Glutamatergic neuron (in vitro differentiated cells): ENCODE measurements at places on chromosomes 5 and 9. TPM values are rescaled to one million over a fixed set of nuclear protein-coding genes. Genes with fewer than 3 reads are reported as not detected.

Gene OR1Q1
- not detected for total RNA-seq

Gene STK32A
- 3.2 TPM for total RNA-seq

DNA sequence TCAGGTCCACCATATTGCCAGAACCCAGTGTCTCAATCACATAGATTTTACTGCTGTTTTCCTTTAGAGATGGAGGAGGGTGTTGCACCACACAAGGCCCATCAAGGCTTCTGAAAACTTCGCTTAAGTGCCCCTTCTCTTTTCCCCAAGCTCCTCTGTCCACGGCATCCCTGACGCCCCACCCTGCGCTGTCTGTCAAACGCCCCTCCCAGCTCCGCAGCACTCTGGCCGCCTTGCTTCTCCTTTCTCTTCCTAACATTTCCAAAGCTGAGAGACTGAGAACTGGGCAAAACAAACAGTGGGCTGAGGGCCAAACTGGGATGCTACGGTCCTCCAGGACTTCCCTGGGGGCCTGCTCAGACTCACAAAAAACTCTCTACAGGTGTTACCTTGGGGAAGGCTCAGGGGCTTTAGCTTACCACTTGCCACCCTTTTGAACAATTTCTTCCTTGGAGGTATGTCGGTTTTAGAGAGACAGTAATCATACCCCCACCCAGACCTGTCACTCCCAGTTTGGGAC, 28.3 kb upstream of the ERGIC1 start:
- DNase-seq, result no peak

- DNase-seq, result no peak
These were observed 620 bp upstream of the VPS13A start for GRCh38 chr9:77176686-77177142.

Gene CORO2A
- total RNA-seq, result 23.9 TPM

DNA sequence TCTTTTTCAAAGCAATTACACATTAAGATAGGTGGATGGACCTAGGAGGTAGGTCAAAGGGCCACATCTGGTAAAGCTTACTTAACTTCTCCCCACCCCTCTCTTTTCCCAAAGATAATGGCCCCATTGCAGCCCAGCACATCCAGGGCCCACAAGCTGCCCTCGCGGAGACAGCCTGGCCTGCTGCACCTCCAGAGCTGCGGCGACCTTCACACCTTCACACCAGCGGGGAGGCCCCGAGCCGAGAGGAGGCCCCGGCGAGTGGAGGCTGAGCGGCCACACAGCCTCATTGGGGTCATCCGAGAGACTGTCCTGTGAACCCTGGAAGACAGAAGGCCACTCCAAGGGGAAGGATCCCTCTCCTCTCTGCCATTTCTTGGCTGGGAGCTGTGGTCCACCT, 66.5 kb downstream of the ENTREP1 start:
- DNase-seq, result no peak

DNA sequence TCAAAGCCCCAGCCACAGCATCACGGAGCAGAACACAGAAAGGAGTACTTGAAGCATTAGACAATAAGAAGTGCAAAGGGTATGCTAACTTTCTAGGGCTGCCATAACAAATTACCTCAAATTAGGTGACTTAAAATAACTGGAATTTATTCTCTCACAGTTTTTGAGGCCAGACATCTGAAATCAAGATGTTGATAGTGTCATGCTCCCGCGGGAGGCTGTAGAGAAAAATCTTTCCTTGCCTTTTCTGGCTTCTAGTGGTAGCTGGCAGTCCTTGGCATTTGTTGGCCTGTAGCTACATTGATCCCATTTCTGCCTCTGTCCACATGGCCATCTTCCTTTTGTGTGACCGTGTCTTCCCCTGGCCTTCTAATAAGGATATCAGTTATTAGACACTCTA, 51.9 kb upstream of the SPDL1 start:
- DNase-seq, result no peak

Gene NOP16
- 18.6 TPM for total RNA-seq

DNA sequence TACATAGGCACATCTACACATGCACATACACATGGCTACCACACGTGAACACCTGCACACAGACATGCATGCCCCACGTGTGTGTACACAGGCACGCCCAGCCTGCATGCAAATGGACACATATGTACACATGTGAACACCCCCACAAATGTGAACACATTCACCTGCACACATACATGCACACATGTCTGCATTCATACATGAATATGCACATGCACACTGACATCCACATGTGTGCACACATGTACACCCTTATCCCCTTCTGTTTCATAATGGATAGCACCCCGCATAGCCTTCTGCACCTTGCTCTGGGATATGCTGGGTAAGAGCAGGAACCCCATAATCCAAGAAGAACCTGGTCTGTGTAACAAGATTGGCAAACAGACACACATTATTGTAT, 66.2 kb downstream of the WNK2 start:
- DNase-seq, result peak; percentile 2

- DNase-seq, result no peak
These were observed 323.5 kb upstream of the PTGER4 start for GRCh38 chr5:40356248-40356647.

Gene MOB3B
- 1.8 TPM for total RNA-seq

DNA sequence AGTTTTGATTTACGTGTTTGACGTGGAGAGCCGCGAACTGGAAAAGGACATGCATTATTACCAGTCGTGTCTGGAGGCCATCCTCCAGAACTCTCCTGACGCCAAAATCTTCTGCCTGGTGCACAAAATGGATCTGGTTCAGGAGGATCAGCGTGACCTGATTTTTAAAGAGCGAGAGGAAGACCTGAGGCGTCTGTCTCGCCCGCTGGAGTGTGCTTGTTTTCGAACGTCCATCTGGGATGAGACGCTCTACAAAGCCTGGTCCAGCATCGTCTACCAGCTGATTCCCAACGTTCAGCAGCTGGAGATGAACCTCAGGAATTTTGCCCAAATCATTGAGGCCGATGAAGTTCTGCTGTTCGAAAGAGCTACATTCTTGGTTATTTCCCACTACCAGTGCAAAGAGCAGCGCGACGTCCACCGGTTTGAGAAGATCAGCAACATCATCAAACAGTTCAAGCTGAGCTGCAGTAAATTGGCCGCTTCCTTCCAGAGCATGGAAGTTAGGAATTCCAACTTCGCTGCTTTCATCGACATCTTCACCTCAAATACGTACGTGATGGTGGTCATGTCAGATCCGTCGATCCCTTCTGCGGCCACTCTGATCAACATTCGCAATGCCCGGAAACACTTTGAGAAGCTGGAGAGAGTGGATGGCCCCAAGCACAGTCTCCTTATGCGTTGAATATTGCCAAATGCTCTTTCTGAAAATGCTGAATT, 850 bp downstream of the RRAGA start:
- DNase-seq, result no peak

DNA sequence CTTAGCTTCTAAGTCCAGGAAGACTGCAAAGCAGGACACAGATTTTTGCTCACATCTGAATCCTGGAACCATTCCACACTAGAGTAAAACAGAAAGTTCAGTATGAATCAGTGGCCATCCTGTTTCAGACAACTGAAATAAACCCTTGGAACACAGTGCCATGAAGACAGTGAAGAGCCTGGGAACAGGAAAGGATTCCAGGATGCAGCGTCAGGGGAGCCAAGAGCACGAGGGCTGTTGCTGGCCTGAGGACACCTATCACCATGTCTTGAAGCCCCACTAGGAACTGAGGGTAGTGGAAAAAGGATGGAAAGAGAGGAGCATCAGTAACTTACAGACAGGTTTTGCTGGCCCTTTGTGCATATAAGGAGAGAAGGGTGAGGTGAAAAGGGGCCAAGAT, 115.3 kb upstream of the FSTL4 start:
- DNase-seq, result no peak

Gene GRM6
- not detected for total RNA-seq

- no peak for DNase-seq
These were observed 301.4 kb upstream of the ZNF608 start for GRCh38 chr5:125047871-125048270.

Gene PCDHB13
- total RNA-seq, result 12.7 TPM

GRCh38 chr9:5286262-5286661, 18.3 kb downstream of the RLN2 start:
- no peak for DNase-seq

DNA sequence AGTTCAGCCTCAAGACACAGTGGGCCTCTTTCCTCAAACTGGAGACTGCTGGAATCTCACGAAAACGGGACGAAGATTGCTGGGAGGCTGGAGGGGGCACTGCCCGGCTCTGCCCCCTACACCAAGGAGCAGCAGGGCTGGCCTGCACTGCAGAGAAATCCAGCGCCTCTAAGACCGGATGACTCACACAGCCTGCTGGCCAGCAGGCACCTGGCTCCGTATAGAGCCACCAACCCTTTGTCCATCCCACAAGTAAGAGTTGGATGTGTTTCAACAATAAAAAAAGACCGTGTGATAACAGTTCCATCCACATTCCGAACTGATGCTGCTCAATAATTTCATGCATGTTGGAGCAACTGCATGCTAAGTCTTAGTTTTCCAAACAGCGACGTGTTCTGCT, 11.5 kb downstream of the CCDC127 start:
- DNase-seq, result no peak

- DNase-seq, result no peak
These were observed 75.5 kb upstream of the UNC5A start for GRCh38 chr5:176734756-176735342.

DNA sequence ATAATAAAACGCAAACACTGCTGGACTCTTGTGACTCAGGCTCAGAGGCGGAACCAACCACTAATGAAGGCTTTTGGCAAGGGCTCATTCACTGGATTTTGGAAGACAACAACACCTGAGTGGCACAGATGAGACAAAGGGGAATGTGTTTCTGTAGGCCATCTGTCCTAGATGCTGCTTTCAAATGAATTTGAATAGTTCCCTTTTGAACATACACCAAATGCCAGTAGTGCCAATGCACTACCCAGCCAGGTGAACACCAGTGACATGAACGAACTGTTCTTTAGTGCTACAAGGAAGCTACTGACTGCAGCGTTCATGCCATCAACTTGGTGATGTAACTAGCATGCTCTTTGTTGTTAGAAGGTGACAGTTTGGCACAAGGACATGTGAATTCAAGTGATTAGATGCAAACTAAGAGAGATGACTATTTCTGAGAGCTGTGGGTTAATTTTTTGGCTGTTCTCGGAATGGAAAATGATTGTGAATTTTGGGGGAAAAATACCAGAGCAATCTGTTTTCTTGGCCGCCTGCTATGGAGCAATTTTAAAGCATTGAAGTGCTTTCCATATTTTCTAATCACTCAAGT, 173.7 kb downstream of the SLC24A2 start:
- DNase-seq, result no peak

- no peak for DNase-seq
These were observed 133.9 kb downstream of the MUSK start for GRCh38 chr9:110802416-110803035.
